ENCODE measurements at places on chromosomes 12 and 14.

- no peaks in the 10 kb centered on the region for H3K36me3 ChIP-seq
- no peaks in the 10 kb centered on the region for H3K27me3 ChIP-seq
- H3K4me3 ChIP-seq, result no peak overlapping the region
- DNase-seq, result no peak
Observed at GRCh38 chr12:40152783-40153383, 47.0 kb upstream of the SLC2A13 start.

DNA sequence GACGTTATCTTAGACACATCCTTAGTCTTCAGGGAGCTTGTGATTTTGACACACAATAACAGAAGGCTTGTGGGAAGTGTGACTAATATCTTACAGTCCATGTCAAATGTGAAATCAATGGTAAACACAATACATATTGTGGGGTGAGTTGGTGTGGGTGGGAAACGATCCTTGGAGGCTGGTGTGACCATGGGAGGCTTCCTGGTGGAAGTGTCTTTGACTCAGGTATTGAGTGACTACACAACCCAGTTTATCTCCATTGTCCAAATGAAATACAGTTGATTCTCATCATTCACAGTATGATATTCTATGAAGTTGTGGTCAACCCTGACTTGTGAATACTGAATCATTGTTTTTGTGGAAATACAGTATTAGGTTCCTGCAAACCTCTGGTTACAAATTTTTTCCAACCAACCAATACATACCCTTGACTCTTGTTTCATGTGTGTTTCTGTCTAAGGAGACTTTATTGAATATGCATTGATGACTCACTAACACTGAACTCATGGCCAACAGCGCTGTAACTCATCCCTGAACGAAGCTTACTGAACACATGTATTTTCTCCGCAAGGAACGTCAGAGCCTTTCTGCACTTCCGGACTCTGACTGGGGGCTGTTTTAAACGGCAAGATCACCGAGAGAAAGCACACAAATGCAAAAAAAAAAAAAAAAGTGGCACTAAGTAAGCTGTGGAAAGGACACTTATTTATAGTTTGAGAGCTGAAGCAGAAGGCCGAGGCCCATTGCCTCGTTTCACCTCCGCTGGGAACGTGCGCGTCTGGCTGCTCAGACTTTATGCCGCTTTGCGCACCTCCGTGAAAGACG lies 59.0 kb downstream of the CLMN start:
- DNase-seq, result no peak
- H3K27ac ChIP-seq, result no peak overlapping the region
- H3K36me3 ChIP-seq, result no peaks in the 10 kb centered on the region
- no peaks in the 10 kb centered on the region for H3K27me3 ChIP-seq

DNA sequence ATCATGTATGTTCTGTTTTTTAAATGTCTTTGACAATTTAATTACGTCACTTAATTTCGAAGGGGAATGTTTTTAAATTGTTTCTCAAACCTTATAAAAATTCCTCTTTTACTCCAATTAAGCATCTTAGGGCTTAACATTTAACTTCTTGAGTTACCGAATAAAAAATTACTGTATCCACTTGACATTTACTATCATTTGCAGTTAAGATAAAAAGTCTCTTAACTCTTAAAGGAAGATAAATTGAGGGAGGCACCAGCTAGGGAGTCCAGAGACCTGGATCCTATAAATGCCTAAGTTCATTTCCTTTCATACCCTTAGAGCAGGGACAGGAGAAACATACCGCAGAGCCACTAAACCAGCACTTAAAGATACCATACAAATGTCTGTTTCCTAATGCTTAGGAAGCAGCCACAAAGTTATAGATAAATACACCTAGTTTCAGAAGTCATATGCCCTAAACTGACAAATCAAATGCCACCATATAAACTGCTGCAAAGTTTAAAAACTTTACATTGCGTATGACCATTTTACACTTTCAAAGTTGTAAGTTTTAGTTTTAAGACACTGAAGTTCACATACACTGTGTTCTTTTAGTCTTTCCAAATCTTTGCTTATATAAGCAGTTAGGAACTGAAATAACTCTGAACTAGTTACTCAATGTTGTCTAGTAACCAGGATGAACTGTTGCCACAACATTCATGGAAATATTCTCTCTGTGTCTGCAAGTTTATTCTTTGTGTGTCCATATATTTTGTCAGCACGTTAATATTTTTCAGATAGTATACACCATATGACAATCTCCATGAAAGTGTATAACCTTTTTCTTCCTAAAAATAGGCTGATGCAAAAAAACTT lies 71.2 kb downstream of the GALNT4 start:
- no peaks in the 10 kb centered on the region for H3K27me3 ChIP-seq
- peaks cover 4% of the 10 kb centered on the region for H3K4me1 ChIP-seq
- no peaks in the 10 kb centered on the region for H3K36me3 ChIP-seq
- peak overlapping the region; percentile 84 for H3K27ac ChIP-seq

GRCh38 chr14:49970474-49971147 lies 77.7 kb downstream of the ARF6 start:
- no peak for DNase-seq
- H3K4me3 ChIP-seq, result peak overlapping the region; percentile 2
- peaks cover 42% of the 10 kb centered on the region for H3K4me1 ChIP-seq
- H3K36me3 ChIP-seq, result no peaks in the 10 kb centered on the region
- peak overlapping the region; percentile 85 for H3K27ac ChIP-seq

DNA sequence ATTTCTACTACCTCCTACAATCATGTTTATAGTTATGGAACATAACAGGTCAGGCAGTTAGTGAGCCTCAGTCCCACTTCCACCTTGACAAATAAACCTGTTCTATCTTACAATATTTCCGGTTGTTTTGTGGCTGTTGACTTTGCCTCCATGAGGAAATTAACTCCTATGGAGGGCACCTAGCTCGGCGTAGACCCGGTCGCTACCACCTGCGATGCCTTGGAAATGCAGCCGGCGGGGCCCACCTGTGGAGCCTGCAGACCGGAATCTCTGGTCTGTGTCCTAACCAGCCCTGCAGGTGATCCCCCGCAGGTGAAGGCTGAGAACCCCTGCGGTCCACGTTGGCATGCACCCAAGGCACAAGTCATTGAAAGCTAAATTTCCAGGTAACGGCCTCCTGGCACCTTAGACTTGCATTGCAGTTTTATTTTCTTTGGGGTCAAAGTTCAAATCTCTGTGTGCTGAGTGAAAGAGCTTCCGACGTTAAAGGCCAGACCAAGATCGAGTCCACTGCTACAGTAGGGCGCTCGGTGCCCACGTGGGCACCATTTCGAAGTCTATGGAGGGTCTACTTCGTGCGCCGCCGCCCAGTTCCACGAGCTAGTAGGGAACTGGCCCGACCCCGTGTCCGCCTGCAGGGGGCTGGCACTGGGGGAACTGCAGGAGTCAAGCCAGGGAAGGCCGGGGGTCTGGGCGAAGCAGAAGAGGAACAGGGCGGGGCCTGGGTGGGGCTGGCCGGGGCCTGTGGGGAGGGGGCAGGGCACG lies 782 bp upstream of the PIWIL1 start:
- H3K27me3 ChIP-seq, result peaks cover 6% of the 10 kb centered on the region
- no peak overlapping the region for H3K4me3 ChIP-seq
- no peak for DNase-seq
- H3K4me1 ChIP-seq, result no peaks in the 10 kb centered on the region

- no peak for DNase-seq
- no peak overlapping the region for H3K4me3 ChIP-seq
- H3K27ac ChIP-seq, result no peak overlapping the region
- no peaks in the 10 kb centered on the region for H3K4me1 ChIP-seq
- no peaks in the 10 kb centered on the region for H3K27me3 ChIP-seq
Observed at GRCh38 chr12:126607867-126608266, 1542.6 kb downstream of the AACS start.

DNA sequence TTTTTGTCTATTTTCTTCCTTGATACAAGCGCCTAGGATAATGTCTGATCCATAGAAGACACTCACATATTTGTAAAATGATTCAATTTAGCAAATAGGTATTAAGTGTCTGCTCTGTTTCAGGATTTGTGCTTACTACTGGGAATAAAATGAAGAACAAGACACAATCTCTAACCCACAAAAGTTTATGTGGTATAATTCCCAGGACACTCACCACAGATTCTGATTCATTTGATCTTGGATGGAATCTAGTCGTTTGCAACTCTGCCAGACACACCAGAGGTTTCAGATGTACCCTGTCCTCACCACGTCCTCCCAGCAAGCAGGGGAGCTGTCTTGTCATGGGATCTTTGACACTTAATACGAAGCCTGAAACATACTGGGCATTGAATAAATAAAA lies 208.3 kb downstream of the LRIG3 start:
- DNase-seq, result no peak
- H3K4me3 ChIP-seq, result no peak overlapping the region
- no peaks in the 10 kb centered on the region for H3K36me3 ChIP-seq
- H3K27me3 ChIP-seq, result no peaks in the 10 kb centered on the region

- H3K27ac ChIP-seq, result peak overlapping the region; percentile 99
- H3K4me3 ChIP-seq, result peak overlapping the region; percentile 85
- no peaks in the 10 kb centered on the region for H3K27me3 ChIP-seq
- DNase-seq, result peak; percentile 36
- H3K4me1 ChIP-seq, result peaks cover 89% of the 10 kb centered on the region
Observed at GRCh38 chr12:106303202-106303820, 778 bp downstream of the TCP11L2 start.

- H3K27ac ChIP-seq, result no peak overlapping the region
- no peak overlapping the region for H3K4me3 ChIP-seq
- no peaks in the 10 kb centered on the region for H3K4me1 ChIP-seq
- DNase-seq, result no peak
- no peaks in the 10 kb centered on the region for H3K36me3 ChIP-seq
Observed at GRCh38 chr12:46771268-46771827, 54.4 kb downstream of the SLC38A4 start.

- H3K27me3 ChIP-seq, result no peaks in the 10 kb centered on the region
- H3K4me1 ChIP-seq, result peaks cover 43% of the 10 kb centered on the region
- peak overlapping the region; percentile 97 for H3K27ac ChIP-seq
- no peak for DNase-seq
- no peak overlapping the region for H3K4me3 ChIP-seq
- peaks cover 6% of the 10 kb centered on the region for H3K36me3 ChIP-seq
Observed at GRCh38 chr12:6942331-6942665, 1.3 kb upstream of the RNU7-1 start.
